ENCODE measurements at places on chromosomes 13 and 19.

- DNase-seq, result no peak
Measured at GRCh38 chr13:44967704-44968433, 21.4 kb downstream of the NUFIP1 start.

DNA sequence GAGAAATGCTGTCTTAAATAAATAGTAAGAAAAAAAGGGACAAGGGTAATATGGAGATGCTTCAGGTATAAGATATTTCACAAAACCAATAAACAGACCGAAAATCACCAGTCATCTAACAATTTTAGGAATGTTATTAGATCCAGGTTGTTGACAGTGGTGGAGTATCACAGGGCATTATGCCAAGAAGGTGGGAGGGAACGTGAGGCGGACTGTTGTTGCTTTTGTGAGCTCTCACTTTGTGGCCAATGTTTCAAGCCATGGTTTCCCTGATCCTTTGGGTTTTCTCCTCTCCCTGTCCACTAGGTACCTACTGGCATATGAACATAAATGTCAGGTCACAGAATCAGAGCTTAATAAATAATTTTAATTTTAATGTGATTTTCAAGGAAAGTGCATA lies 790.3 kb upstream of the SLITRK1 start:
- DNase-seq, result no peak

DNA sequence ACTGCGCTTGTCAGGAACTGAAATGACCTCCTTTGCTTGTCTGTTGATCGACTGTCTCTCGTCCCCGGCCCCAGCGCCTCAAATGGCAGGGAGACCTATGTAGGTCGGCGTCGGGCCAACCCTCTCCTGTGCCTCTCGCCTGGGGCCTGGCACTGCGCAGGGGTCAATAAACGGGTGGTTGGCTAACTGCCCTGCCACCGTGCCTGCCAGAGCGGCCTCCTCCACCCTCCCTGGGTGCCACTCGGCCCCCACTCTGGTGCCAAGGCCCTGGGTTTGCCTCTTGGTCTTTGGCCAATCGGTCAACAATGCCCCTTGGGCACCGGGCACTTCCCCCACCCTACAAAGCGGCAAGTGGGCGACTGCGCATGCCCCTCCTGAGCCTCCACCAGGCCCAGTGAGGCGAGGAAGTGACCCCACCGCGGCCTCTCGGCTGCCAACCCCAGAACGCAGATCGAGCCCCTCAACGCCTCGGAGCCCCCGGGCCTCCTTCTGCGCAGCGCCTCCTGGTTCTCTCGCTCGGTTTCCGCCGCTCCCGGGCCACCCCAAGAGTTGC lies 1.1 kb downstream of the KEAP1 start:
- peak; percentile 75 for DNase-seq

DNA sequence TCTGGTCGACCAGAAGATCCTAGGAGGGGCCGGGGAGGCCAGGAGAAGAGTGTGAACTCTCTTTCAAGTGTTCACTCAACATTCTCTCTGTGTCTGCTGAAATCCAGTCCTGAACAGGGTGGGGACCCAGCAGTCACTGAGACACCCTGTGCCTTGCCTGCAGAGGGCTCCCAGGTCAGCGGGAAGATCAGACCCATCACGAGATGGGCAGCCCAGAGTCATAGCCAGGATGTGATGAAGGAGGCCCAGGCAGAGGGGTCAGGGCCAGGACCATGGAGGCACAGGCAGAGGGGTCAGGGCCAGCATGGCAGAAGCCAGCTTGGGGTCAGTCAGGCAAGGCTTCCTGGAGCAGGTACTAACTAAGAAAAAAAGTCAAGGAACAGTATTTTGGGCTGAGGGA lies 9.4 kb downstream of the NUMBL start:
- no peak for DNase-seq

DNA sequence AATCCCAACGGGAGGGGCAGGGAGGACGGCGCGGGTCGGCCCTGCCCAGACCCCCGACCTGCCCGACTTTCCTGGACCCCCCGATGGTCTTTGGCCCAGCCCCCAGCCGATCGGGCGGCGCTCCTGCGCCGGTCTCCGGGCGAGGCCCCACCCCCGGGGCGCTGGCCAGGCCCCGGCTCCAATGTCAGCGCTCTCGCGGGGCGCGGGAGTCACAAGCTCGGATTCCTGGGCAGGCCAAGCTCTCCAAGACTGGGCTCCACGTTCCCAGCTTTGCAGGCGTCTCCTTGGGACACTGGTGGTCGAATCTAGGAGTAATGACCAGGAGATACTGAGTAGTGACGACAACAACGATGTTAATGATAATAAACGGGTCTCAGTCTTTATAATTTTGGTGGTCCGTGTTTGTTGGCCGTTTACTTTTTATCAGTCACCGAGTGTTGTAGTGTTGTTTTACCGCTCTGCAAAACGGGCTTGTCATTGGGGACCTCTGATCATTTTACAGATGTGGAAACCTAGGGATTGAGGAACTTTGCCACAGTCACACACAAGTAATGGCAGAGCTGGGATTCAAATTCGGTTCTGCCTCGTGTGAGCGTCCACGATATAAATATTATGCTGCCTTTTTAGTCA lies 545 bp downstream of the RAD23A start:
- DNase-seq, result peak; percentile 96

GRCh38 chr19:23974941-23975340 lies 60.3 kb downstream of the ZNF726 start:
- DNase-seq, result no peak

DNA sequence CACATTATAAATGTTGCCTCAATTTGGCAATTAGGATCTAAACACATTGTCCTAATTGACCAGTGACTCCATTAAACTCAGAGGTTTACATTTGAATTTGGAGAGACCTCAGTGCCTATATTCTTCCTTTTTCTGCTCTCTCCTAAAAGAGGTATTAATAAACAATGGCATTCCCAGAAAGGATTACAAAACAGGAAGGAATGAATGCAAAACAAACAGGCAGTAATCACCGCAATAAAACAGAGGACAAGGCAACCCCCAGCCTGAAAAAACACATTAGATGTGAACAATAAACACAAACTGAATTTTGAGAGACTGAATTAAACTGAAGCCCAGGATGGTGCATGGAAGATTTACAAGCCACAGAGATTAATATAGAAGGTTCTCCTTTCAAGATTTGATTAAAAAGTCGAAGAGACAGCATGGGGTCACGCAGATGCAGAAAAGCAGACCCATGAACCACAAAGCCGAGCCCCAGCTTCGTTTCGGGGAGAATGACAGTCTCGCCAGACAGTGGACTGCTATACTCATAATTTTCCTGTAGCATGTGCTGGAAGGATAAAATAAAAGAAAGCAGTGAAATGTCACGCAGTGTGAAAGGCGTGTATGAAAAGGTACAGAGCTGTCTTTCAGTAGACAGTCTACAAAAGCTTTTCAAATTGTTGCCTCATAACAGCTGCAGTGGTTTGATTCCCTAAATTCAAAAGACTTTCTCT lies 503.0 kb downstream of the LIG4 start:
- DNase-seq, result no peak

- no peak for DNase-seq
Measured at GRCh38 chr13:97975280-97975847, 21.9 kb downstream of the IPO5 start.

GRCh38 chr13:113959198-113959597 lies 14.7 kb downstream of the C13orf46 start:
- no peak for DNase-seq

DNA sequence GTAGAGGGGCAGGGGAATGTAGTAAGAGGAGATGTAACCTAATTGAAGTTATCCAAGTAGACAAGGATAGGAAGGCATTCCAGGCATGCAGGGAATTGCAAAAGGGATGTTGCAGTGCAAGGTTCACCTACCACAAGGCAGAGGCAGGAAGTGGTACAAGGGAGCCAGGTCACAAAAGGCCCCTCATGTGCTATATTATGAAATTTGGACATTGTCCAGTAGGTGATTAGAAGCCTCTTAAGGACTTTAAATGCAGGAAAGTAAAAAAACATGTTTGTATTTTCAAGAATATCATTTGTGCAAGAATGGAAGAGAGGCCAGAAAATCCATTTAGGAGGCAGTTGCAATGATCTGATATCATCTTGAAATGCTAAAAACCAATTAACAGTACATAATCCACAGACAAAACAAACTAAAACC lies 111.4 kb downstream of the FRY start:
- peak; percentile 60 for DNase-seq

- peak; percentile 88 for DNase-seq
Measured at GRCh38 chr19:4730740-4731171, 7.1 kb upstream of the DPP9 start.

- peak; percentile 96 for DNase-seq
Measured at GRCh38 chr19:48674921-48675824, 2.4 kb upstream of the NTN5 start.

GRCh38 chr13:51974482-51974881 lies 36.8 kb downstream of the ATP7B start:
- no peak for DNase-seq

DNA sequence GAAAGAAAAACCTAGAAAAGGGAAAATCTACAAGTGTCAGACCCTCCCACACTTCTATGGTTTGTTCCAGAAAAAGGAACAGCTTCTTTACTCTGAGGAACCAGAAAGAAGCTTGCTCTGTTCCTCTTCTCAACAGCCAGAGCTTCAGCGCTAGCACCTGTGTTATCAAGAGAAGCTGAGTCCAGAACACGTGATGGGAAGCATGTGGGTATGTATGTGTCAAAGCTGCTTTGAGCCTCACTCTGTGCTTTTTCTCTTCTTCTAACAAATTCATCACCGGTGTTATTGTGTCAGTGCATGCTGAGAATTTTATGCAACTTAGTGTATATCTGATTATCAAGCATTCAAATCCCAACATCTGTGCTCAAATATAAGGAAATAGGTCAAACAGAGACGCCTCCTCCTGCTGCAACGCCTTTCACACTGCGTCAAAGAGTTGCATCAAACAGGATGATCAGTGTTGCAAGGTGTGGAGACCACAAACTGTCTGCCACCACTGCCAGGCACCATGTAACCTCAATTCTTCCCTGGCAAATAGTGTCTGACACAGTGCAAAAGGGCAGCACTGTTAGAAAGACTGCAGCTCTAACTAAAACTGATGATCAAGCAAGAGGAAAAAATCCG lies 83.9 kb downstream of the LRRC63 start:
- no peak for DNase-seq

DNA sequence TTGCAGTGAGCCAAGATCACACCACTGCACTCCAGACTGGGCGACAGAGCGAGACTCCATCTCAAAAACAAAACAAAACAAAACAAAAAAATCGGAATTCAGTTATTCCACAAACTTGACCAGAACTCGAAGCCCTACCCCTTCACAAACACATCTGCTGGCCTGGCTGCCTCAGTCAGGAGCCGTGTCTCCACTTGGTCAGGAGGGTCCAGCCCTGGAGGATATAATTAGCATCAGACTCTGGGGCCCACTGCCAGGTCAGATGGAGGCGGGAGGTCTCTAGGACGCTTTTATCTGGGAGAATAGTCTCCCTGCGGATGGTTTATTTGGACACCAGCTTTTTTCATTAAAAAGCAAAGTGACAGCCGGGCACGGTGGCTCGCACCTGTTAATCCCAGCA lies 8.0 kb downstream of the ELL start:
- DNase-seq, result no peak

DNA sequence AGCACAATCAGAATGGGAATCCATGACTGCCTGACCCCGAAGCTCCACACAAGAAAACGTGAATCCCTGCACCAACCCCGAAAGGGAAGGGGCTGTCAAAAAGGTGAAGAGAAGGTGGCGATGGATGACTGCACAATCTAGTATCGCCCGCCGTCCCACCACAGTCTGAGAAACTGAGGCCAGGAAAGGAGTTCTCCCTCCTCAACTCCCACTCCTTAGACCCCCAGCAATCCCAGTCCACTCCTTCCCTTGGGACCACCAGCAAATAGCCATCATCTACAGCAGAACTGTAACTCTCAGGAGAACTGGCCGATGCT lies 451 bp downstream of the NOSIP start:
- DNase-seq, result no peak

GRCh38 chr13:90300015-90300414 lies 1047.5 kb upstream of the MIR17HG start:
- DNase-seq, result no peak

DNA sequence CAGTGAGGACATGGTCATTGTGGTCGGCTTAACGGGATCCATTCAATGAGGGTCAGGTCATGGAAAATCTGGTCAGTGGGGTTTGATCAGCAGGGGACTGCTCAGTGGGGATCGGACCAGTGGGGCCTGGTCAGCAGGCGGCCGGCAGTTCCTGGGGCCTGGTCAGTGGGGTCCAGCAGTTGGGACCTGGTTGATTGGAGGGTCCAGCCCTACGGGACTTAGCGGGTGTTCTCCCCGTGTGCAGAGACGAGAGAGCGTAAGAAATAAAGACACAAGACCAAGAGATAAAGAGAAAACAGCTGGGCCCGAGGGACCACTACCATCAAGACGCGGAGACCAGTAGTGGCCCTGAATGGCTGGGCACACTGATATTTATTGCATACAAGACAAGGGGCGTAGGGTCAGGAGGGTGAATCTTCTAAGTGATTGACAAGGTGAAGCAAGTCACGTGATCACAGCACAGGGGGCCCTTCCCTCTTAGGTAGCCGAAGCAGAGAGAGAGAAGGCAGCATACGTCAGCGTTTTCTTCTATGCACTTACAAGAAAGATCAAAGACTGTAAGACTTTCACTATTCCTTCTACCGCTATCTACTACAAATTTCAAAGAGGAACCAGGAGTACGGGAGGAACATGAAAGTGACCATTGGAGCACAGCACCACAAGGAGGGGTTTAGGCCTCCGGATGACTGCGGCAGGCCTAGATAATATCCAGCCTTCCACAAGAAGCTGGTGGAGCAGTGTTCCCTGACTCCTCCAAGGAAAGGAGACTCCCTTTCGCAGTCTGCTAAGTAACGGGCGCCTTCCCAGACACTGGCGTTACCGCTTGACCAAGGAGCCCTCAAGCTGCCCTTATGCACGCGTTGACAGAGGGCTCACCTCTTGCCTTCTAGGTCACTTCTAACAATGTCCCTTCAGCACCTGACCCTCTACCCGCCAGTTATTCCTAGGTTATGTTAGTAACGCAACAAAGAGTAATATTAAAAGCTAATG lies 62.1 kb upstream of the TPM4 start:
- DNase-seq, result no peak

- DNase-seq, result no peak
Measured at GRCh38 chr13:73991884-73992283, 142.3 kb downstream of the KLF12 start.

DNA sequence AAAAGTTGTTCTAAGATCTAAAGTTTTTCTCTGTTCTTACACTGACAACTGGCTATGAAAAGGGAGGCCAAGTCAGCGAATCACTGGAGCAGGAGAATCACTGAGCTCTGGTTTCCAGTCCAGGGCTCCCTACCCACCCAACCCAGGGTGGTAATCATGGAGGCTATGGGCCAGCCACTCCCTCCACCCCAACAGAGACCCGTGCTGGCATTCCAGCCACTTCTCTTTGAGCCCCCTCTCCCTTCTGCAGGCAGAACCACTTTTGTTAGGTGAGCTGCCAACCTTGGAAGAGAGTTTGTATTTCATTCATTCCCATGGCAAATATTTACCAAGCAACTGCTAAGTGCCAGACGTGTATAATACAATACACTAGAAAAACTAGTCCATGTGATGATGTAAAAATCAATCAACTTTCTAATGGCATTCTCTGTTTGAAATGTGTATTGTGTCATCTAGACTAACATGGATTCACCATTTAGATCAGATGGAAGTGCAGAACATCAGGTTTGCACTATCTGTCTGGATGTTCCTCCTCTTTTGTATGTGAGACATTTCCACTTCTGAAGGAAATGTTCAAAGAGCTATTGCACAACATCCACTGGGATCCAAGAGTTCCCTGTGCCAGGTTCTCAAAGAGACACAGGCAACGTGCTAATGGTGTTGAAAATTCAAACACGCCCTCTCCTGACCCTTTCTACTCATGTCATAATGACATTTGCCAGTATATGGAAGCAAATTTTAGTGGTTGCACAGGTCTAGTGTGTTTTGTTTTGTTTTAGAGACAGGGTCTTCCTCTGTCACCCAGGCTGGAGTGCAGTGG lies 5.3 kb downstream of the MLNR start:
- no peak for DNase-seq
